ENCODE measurements at places on chromosomes 5 and 9.
A peak's percentile ranks its signal among the peaks of the same experiment; 100 is the strongest.

GRCh38 chr5:1443991-1444360 is 1.3 kb downstream of the SLC6A3 start:
- DNase-seq, result no peak

- DNase-seq, result no peak
These were observed 313.6 kb downstream of the ARHGEF28 start for GRCh38 chr5:73939557-73939956.

- DNase-seq, result no peak
These were observed 355.3 kb downstream of the ZSWIM6 start for GRCh38 chr5:61687371-61687770.

GRCh38 chr5:19301271-19301670 is 686.7 kb downstream of the CDH18 start:
- DNase-seq, result no peak

DNA sequence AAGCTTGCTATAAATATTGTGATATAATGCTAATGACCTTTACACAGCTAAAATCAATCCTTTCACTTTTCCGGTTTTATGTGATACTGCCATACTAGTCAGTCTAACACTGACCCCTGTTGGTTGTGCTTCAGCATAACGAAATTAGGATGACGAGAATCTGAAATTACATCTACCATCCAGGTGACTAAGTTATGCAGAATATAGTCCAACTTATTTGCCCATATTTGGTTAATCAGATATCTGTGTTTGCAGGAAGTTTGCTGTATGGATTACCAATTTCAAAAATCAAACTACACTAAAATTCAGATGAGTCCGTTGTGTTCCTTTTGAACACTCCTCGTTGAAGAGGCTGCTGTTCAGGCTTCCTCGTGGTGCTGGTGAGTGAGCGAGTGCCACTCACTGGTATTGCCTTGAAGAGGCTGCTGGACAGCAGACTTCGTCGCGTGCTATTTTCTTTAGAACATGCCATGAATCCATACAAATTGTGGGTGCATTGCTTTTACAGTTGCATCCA is 32.5 kb downstream of the TENT4A start:
- DNase-seq, result no peak

GRCh38 chr5:58674711-58675110 is 91.8 kb downstream of the RAB3C start:
- DNase-seq, result no peak

GRCh38 chr9:133685653-133686609 is 49.8 kb downstream of the DBH start:
- no peak for DNase-seq

DNA sequence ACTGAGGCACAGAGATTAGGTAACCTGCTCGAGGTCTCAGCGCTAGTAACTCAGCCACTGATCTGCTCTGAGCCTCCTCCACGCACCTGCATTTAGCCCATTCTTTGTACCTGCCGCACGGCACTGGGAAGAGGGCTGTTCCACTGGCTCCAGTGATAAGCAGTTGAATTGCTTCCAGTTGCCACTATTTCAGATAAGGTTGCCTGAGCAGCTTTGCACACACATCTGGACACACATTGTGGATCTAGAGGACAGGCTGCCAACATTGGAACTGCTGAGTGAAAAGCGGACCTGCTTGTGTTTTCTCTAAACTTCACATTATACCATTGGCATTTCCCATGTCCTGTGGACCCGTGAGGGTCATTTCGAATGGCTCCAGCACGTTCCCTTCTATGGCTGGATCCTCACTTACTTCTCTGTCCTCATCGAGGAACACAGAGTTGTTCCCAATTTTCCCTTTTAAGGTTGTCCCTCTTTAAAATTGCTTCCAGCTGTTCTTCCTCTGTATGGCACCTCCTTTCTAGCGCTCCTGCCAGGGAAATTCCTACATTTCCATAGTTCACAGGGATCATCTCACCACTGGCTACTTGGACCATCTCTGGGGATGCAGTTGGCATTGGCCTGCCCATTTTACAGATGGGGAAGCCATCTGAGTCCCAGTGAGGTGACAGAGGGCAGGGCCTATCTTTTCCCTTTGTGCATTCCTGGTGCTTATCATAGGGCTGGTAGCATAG is 45.9 kb upstream of the RPL26L1 start:
- DNase-seq, result no peak

DNA sequence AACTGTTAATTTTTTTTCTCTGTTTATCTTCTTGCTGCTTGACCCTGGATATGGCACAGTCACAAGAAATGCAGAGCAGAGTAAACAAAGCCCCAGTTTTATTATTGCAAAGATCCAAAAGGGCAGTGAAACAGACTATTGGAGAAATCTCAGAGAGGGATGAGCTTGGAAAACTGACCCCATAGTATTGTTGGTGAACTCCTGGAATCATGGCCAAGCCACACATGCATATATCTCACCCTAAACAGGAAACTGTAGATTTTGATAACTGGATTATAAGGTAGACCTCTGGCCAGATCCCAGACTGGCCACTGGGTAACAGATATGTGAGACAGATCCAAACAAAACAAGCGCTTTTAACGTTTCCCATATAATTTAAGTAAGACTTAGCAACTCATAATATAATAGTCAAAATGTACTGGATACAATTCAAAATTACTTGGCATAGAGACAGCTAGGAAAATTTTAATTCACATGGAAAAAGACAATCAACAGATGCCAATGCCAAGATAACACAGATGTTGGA is 263.5 kb upstream of the SEMA6A start:
- no peak for DNase-seq

DNA sequence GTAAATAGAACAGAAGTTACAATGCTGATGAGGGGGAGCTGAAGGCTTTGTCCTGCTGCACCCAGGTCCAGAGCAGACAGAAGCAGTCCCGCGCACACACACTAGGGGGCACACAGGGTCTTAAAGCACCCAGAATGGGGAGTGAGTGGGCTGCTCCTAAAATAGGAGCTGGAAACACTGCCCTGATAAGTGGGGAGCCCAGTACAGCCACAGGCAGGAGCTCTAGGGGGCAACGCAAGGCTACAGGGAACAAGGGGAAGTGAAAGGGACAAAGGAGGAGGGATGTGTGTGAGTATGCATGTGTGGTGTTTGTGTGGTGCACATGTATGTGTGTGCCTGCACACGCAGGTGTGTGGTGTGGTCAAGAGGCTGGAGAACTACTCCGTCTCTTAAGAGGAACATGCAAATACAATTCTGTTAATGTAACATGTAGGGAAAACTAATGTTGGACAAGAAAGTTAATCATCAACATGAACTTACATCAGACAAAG is 191.5 kb downstream of the ROR2 start:
- peak; percentile 20 for DNase-seq

- no peak for DNase-seq
These were observed 59.9 kb upstream of the ZFR start for GRCh38 chr5:32504329-32504988.

DNA sequence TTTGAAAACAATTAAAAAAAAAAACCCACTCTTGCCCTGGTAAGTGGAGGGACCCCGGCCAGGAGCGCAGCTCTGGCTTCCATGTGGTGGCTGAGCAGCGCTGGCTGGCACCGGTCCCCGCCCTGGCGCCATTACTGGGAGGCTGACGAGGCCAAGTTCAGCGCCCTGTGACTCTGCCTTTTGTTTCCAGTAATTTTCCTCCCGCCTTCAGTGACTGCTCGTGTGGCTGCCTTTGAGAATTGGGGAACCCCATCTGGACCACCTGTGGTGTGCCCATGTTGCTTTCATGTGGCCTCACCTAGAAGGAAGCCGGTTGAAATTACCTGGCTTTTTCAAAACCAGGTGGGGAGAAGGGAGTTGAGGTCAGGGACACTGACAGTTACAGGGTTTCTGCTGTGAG is 136.1 kb downstream of the GAPVD1 start:
- DNase-seq, result peak; percentile 39

- no peak for DNase-seq
These were observed 167.7 kb downstream of the CCDC192 start for GRCh38 chr5:127870914-127871313.

DNA sequence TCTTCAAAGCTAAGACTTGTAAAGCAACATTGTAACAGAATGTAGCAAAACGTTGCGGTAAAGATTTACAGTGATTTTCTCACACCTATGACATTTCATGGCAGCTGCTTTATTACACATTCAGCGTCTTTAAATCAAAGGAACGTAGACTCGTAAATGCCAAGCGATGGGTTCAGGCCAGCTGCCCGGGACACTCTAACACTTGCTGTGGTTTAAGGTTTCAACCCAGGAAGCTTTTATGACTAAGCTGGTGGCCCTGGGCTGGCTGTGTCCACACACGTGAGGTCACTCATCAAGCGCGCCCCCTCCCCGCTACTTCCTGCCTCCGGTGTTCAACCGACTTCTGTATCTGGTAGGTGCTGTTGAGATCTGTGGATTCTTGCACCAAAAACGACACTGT is 2.5 kb downstream of the SLC6A18 start:
- DNase-seq, result peak; percentile 87

DNA sequence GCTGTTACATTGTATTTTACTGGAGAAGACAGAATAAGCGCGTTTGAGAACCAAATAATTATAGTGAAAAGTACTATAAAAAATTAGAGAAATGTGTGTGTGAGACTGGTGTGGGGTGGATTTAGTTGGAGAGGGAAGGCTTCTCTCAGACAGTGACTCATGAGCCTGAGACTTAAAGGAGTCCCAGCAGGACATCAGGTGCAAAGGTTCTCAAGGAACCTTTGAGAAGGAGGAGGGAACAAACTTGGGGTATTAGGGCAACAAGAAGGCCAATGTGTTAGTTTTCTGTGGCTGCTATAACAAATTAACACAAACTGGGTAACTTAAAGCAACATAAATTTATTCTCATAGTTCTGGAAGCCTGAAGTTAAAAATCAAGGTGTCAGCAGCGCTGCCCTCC is 4.9 kb downstream of the DDX4 start:
- no peak for DNase-seq

DNA sequence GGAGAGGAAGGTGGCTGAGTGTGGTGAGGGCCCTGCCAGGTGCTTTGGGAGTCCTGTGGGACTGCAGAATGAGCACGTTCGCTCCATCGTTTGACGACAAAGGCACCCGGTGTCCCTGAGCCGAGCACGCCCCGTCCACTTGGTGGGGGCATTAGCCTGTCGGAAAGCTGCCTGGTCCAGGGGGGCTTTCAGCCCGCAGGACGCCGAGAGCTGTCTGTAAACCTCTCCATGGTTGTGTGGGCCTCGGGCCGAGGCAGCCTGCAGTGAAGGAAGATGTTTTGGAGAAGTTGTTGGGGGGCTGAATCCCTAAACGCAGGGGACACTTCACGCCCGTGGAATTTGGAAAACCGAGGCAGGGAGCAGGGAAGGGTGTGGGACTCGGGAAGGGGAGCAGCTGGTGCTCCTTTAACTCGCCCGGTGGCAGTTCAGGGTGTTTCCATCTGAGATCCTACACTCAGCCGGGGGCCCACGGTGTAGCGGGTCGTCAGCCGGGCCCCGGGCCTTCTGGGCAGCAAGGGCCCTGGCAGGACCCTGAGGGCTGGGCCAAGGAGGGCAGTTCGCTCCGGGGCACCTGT is 53.8 kb downstream of the MRPL36 start:
- no peak for DNase-seq

GRCh38 chr9:127735530-127736185 is 564 bp upstream of the TOR2A start:
- no peak for DNase-seq

GRCh38 chr5:6225121-6225607 is 153.2 kb downstream of the MED10 start:
- no peak for DNase-seq

DNA sequence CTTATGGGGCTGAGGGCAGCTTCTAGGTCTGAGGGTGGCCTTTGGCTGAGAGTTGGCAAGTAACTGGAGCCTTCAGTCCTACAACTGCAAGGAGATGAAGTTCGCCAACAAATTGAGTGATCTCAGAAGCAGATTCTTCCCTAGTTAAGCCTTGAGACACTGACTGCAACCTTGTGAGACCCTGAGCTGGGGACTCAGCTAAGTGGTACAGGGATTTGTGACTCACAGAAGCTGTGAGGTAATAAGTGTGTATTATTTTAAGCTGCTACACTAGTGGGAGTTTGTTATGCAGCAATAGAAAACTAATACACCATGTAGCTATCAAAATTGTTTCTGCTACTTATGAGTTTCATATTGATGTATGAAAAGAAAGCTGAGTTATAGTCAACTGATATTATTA is 279.2 kb downstream of the PIK3R1 start:
- no peak for DNase-seq

DNA sequence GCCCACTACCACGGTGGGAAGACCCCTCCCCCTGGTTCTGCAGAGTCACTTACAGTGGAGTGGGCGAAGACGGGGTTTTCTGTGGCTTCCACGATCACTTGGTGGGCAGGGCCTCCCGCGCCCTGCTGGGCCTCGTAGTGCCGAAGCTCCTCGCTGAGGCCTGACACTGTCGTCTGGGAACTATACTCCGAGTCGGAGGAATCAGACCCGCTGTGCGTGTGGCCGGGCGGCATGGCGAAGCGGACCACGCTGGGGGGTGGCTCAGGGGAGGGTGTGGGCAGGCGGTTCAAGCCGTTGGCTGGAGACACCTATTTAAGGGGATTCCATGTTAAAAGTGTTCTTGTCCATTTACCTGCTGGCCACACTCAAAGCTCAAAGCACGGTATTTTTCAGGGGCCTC is 67.8 kb downstream of the PTCH1 start:
- DNase-seq, result no peak

- DNase-seq, result no peak
These were observed 18.6 kb downstream of the JAKMIP2 start for GRCh38 chr5:147763791-147764525.

GRCh38 chr5:34803974-34804732 is 34.8 kb upstream of the TTC23L start:
- no peak for DNase-seq

- no peak for DNase-seq
These were observed 21.1 kb downstream of the EXOSC2 start for GRCh38 chr9:130714586-130715110.

DNA sequence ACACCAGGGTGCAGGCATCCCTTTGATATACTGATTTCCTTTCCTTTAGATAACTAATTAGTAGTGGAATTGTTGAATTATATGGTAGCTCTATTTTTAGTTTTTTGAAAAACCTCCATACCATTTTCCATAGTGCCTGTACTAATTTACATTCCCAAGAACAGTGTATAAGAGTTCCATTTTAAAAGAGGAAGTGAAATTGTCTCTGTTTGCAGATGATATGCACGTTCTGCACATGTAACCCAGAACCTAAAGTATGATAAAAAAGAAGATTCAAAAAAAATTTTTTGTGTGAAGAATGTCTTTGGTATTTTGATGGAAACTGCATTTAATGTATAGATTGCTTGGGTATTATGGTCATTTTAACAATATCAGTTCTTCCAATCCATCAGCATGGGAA is 424.0 kb upstream of the CCNH start:
- no peak for DNase-seq

- no peak for DNase-seq
These were observed 102.9 kb downstream of the MAN2A1 start for GRCh38 chr5:109792613-109793012.

- DNase-seq, result no peak
These were observed 116.1 kb upstream of the RASA1 start for GRCh38 chr5:87151547-87151946.

DNA sequence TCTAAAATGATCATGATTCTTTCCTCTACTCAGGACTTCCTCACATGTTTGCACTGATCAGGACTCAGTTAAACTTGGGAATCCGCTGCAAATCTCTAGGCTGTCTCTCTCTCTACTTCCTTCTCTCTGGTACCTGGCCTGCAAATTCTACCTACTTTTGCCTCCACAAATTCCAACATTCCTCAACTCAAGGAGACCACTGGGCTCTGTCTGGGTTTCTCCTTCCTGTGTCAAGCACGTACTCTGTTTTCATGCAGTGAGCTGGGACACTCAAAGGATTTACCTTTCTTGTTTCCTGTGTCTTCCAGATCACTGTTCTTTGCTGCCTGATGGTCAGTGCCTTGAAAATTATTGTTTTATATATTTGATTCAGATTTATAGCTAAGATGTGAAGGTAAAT is 45.9 kb upstream of the ANKRD31 start:
- no peak for DNase-seq

- no peak for DNase-seq
These were observed 101.9 kb downstream of the MTRR start for GRCh38 chr5:7970816-7971215.
